ENCODE measurements at places on chromosomes 3 and 15.

- DNase-seq = no peak
Observed at GRCh38 chr3:166688665-166689064, 691.4 kb downstream of the ZBBX start.

DNA sequence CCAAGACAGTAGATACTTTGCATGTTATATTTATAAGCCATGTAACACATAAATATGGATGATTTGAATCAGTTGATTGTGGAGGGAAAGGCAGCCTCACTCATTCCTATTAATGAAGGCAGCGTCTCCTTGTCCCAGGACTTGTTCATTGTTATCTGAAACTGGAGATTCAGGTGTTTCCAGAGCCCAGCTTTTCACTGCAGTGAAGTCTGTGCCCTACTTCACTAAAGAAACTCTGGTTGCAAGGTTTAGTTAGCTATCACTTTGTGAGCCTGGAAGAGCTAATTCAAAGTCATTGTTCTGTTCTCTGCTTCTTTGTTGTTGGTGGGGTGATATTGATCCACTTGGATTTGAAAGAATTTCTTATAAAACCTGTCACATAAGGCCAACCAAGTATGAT is 9.8 kb downstream of the NR2C2 start:
- DNase-seq = no peak

- DNase-seq = peak; percentile 82
Observed at GRCh38 chr3:126134219-126134975, 46.0 kb downstream of the ALDH1L1 start.

GRCh38 chr3:37240170-37240945 is 66.0 kb upstream of the LRRFIP2 start:
- no peak for DNase-seq

GRCh38 chr3:188126934-188127333 is 27.0 kb upstream of the LPP start:
- DNase-seq = no peak

DNA sequence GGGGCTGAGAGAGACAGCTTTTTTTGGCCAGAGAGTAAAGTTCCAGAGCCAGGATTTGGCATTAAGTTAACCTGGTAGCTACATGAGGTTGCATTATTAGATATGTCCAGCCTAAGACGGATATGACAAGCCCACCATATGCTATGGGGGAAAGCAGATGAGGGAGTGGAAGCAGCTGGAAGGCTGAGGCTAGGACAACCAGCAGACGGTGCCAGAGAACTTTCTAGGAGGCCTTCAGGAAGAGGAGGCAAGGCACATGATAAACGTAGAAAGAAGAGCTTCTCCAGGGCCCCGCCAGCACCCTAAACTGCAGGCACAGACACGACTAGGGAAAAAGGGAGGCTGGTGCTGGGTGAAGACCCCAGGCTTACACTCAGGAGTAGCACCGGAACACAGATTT is 87.0 kb downstream of the CTNNB1 start:
- no peak for DNase-seq

GRCh38 chr3:60912142-60912541 is 339.1 kb downstream of the FHIT start:
- no peak for DNase-seq

GRCh38 chr3:123640740-123641462 is 56.0 kb upstream of the HACD2 start:
- no peak for DNase-seq

DNA sequence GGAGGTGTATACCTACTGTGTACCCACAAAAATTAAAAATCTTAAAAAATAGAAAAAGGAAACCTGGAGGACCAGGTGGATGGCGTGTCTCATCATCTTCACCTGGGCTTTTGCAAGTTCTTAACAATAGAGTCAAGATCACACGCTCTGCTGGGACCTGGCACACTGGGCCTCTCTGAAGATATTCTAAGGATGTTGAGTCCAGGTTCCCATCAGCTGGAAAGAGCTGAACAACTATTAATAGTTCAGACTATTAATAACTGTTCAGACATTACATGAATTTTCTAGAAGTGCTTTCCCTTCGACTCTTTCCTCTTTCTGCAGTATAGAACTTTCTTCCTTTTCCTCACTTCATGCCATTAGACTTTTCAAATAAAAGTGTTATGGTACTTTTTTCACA is 320.2 kb upstream of the IL12A start:
- no peak for DNase-seq

DNA sequence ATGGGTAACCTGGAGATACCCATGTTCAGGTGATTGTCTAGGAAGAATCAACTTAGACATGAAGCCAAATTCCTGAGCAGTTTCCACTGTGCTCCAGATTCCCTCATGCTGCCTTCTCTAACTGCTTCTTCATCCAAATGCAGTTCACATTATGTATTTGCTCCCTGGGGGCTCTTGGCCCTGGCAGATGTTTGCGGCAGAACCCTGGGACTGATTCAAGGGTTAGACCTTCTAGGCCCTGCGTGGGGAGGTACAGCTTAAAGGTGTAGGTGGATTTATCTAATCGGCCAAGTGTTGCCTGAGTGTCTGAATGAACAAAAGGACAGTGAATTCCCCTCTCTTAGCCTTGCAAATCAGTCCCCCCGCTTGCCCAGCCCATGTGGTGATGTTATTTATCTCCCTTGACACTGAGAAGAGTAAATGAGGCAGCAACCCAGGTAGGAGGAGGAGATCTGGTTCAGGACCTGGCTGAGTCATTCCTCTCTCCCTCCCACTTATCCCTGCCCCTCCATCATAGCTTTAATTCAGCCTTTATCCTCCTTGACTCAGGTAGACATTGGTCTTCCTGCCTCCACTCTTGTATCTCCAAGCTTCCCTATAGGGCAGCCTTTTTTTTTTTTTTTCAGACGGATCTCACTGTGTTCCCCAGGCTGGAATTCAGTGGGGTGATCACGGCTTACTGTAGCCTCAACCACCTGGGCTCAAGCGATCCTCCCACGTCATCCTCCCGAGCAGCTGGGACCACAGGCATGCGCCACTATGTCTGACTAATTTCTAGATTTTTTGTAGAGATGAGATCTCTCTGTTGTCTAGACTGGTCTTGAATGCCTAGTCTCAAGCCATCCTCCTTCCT is 54.8 kb downstream of the MAGEF1 start:
- DNase-seq = peak; percentile 32

- DNase-seq = no peak
Observed at GRCh38 chr3:190036631-190037030, 84.1 kb downstream of the P3H2 start.

Measured in WERI-Rb-1 (cell line).